ENCODE measurements at places on chromosomes 5 and 9. TPM values are rescaled to one million over a fixed set of nuclear protein-coding genes. Genes with fewer than 3 reads are reported as not detected.

SPARC gene
- 297 TPM for total RNA-seq

PCDHA11 gene
- total RNA-seq, result not detected

SLC28A3 gene
- total RNA-seq, result not detected

CORO2A gene
- 0.12 TPM for total RNA-seq

TAF11L10 gene
- not detected for total RNA-seq

LRRTM2 gene
- total RNA-seq, result 0.22 TPM

IL5 gene
- total RNA-seq, result not detected

SCGB3A2 gene
- not detected for total RNA-seq

SLC4A9 gene
- total RNA-seq, result not detected

ERCC8 gene
- total RNA-seq, result 2.9 TPM

PCDHGB4 gene
- 3.0 TPM for total RNA-seq

ASS1 gene
- 68.8 TPM for total RNA-seq

AHRR gene
- 7.4 TPM for total RNA-seq

GM2A gene
- total RNA-seq, result 12.1 TPM

SURF1 gene
- 54.6 TPM for total RNA-seq

ADAMTSL2 gene
- 5.4 TPM for total RNA-seq

ADAMTS2 gene
- total RNA-seq, result 1.9 TPM

GOLM1 gene
- 2.6 TPM for total RNA-seq

OR1J2 gene
- not detected for total RNA-seq

PCDHB15 gene
- 0.79 TPM for total RNA-seq

GOLGA2 gene
- 72.4 TPM for total RNA-seq

BSPRY gene
- not detected for total RNA-seq

SLC24A2 gene
- total RNA-seq, result 0.12 TPM

URM1 gene
- 48.6 TPM for total RNA-seq

ADGRD2 gene
- total RNA-seq, result not detected

HEMGN gene
- not detected for total RNA-seq

Measured in psoas muscle (tissue), 8 donors.